Stimulated activated CD8-positive, alpha-beta memory T cell treated with anti-CD3 and anti-CD28 coated beads, Interleukin-15, amount 100 ng/mL, for 24 hours (primary cell): ENCODE measurements at places on chromosomes 6 and 20.

DNA sequence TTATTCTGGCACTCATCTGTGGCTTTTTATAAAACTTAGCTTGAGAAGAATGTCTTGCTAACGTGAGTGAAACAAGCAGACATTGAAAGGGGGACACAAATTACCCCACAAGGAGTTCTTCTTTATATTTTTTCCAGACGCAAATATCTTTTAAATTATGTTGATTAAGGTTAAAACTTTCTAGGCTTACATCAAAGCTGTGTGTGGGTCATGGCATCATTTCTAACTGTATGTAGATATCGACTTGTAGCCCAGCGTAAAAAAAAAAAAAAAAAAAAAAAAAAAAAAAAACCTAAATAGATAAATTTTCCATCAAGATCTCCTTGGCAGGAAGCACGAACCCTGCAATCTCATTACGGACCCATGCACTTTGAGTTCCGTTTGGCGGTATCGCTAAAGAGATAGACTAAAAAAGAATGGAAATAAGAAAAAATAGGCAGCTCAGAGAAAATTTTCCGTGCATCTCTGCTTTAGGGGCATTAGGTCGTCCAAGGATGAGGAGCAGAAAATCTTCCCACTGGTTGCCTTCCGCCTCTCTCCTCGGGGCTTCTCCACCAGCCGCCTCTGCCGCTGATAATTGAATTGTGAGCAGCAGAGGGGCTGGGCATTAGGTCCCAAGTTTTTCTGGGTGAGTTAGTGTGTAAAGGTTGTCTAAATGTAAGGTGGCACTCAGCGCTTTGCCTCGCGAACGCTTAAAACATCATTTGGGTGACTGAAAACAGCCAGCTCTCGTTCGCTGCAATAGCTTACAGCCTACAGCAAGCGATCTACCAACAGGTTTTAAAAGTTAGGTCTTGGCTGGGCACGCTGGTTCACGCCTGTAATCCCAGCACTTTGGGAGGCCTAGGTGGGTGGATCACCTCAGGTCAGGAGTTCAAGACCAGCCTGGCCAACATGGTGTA lies 194.0 kb downstream of the TRIM27 start:
- DNase-seq, result no peak

- DNase-seq, result no peak
These were observed 18.1 kb downstream of the SNX3 start for GRCh38 chr6:108242721-108243120.

DNA sequence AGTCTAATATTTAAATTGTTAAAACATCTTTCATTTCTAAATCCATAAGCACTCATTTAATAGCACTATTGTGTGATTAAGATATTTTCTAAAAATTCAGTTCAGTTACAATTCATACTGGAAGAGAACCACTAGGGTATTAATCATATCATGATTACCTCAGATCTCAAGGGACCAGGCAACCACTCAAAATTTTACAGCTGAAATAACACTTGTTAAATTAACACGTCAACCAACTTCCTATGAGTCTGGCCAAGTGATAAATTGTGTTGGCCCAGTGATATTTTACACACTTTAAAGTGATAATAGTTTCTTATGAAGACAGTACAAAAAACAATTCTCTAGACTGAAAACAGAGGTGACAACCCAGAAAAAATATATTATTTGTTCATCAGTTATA lies 869.0 kb upstream of the ADGRB3 start:
- DNase-seq, result no peak

DNA sequence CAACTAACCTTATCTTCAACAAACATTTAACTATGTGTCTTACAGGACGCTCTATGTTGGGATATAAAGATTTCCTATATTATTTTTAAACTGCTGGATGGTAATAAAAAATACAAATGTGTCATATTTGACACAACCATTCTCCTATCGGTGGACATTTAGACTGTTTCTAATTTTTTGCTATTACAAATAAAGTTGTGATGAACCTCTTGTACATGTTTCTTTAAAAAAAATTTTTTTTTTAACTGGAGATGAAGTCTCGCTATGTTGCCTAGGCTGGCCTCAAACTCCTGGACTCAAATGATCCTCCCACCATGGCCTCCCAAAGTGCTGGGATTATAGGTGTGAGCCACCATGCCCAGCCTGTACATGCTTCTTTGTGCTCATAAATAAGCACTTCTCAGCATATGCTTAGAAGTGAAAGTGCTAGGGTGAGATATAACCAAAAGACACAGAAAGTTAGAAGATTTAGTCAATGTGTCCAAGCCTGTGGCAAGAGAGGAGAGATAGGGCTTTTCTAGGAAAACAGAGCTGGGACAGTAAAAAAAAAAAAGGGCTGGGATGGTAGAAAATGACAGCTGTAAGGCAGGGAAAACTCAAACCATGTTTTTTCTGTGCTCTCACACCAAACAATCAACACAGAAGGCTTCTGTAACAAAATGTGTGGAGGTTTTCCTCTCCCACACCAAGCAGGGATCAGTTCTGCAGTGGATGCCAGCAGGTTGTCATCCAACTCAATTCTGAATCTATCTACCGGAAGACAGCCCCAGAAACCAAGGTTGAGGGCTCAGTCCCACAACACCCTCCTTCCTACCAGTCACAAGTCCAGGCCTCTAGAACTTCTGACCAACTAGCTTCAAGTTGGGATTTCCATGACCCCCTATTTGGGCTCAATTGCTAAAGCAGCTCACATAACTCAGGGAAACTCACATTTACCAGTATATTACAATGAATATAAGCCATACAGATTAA lies 70.0 kb upstream of the SMIM29 start:
- no peak for DNase-seq

DNA sequence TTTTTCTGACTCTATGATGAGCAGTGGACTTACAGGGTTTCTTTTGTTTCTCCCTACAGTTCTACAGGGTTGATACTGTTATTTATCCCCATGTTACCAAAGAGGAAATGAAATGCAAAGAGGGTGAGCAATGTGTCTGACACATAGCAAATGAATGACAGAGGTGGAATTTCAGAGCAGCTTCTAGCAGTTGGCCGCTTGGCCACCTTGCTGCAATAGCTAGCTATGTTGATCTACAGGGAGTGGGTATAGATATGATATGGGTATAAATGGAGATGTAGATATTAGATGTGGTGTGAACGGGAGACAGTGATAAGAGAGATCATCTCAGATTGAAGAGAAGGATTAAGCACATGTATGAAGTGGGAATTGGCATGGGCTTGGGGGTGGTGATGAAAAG lies 10.9 kb upstream of the SLC22A3 start:
- DNase-seq, result no peak

GRCh38 chr20:42258564-42259302 lies 640.6 kb upstream of the CHD6 start:
- DNase-seq, result no peak

DNA sequence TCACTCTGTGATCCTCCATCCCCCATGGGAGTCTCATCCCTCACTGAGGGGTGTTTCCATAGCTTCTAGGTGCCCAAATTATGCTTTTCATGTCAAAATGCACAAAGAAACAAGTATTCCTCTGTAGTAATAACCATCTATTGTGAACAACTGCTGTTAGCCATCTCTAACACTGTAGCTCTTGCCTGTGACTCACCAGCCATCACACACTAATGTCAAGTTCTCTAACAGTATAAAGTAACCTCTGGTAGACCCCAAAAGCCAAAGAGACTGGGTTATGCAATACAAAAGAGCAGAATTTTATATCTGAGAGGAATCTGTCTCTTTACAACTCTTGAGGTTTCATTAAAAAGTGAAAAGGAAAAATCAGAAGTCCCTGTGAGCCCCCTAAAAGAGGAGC lies 25.4 kb upstream of the IYD start:
- no peak for DNase-seq

DNA sequence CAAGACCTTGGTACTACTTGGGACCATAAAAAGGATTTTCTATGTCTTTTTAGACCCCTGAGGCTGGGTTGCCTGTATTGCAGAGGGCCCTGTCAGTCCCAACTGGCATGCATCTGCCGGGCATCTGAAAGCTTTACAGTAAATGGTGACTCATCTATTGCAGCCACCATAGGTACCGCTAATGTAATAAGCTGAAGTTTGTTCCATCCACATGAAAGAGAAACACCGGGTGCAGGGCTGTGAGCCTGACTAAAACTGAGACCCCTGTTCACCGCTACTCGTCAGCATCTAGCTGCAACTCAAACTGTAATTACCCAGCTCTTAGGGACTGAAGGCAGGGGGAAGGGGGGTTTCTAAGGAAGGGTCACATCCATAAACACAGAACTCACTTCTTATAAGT lies 49.5 kb downstream of the TRERF1 start:
- DNase-seq, result no peak

DNA sequence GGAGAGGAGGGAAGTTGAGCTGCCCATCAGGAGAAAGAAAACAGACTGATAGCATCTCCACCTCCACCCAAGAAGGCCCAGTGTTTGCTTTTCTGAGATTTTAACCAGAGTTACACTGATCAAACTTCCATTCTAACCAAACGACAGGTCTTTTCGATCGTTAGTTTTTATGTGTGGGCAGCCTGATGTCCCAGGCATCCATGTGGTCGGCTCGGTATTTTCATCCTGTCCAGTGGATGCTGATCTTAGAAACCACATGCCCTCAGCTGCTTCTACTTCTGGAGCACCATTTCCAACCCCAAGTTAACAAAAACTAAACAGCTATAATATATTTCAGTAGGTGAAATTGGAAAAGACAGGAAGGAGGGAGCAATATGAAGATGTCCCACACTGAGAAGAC lies 536.8 kb upstream of the JAG1 start:
- no peak for DNase-seq

GRCh38 chr20:33725607-33726264 lies 5.6 kb upstream of the PXMP4 start:
- no peak for DNase-seq
